ENCODE measurements at places on chromosomes 5 and 9. TPM values are rescaled to one million over a fixed set of nuclear protein-coding genes. Genes with fewer than 3 reads are reported as not detected.

The PCDHGA8 gene
- 0.52 TPM for total RNA-seq

The MOCS2 gene
- 51.7 TPM for total RNA-seq

The FBP1 gene
- not detected for total RNA-seq

The EIF4E1B gene
- not detected for total RNA-seq

The SOX30 gene
- not detected for total RNA-seq

- H3K36me3 ChIP-seq = peaks cover 5% of the 10 kb centered on the region
- DNase-seq = peak; percentile 37
- H3K4me1 ChIP-seq = peaks cover 64% of the 10 kb centered on the region
- H3K4me3 ChIP-seq = peak overlapping the region; percentile 12
These were observed 251.8 kb downstream of the CWC27 start for GRCh38 chr5:65020492-65020891.

GRCh38 chr5:121968910-121969607 is 7.3 kb downstream of the SRFBP1 start:
- H3K36me3 ChIP-seq = peaks cover 14% of the 10 kb centered on the region
- peak overlapping the region; percentile 84 for H3K27ac ChIP-seq
- peak; percentile 99 for DNase-seq
- peak overlapping the region; percentile 75 for H3K4me3 ChIP-seq

DNA sequence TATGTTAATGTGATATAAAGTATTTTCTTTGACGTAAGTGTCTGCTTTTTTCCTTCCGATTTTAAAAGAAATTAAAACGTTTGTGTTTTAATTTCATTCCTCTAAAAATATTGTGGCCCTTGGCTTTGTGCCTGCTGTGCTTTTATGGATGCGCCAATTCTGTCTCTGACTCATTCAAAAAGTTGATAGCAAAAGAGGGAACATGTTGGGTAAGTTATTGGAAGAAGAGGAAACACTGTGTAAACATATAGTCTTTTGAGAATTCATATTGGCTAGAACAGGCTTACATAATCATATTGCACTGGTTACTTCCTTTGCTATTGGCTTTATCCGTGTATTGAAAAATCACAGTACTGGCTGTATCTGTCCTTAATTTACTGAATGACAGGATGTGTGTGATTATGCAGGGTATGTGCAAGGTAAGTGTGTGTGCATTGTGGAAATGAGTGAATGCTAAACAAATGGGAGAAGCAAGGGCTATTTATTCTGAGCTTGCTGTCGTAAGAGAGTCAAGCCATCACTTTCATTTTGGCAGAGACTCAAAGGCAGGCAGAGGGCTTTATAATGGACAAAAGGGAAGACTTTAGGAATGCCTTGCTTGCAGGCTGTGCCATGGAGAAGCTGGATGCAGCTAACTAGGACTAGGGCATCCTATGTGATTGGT is 67.8 kb downstream of the SGCD start:
- no peak overlapping the region for H3K27ac ChIP-seq
- peaks cover 15% of the 10 kb centered on the region for H3K4me1 ChIP-seq
- no peak overlapping the region for H3K4me3 ChIP-seq
- H3K27me3 ChIP-seq = no peaks in the 10 kb centered on the region
- no peak for DNase-seq

- H3K4me1 ChIP-seq = peaks cover 37% of the 10 kb centered on the region
- DNase-seq = peak; percentile 35
- H3K36me3 ChIP-seq = peaks cover 13% of the 10 kb centered on the region
- peak overlapping the region; percentile 95 for H3K4me3 ChIP-seq
- peak overlapping the region; percentile 90 for H3K27ac ChIP-seq
- peaks cover 5% of the 10 kb centered on the region for H3K27me3 ChIP-seq
These were observed 1.9 kb upstream of the RIC1 start for GRCh38 chr9:5626727-5627634.

- no peaks in the 10 kb centered on the region for H3K27me3 ChIP-seq
- no peak overlapping the region for H3K4me3 ChIP-seq
- H3K36me3 ChIP-seq = no peaks in the 10 kb centered on the region
- DNase-seq = no peak
- H3K27ac ChIP-seq = no peak overlapping the region
These were observed 91.8 kb upstream of the CXCL14 start for GRCh38 chr5:135670588-135670987.

DNA sequence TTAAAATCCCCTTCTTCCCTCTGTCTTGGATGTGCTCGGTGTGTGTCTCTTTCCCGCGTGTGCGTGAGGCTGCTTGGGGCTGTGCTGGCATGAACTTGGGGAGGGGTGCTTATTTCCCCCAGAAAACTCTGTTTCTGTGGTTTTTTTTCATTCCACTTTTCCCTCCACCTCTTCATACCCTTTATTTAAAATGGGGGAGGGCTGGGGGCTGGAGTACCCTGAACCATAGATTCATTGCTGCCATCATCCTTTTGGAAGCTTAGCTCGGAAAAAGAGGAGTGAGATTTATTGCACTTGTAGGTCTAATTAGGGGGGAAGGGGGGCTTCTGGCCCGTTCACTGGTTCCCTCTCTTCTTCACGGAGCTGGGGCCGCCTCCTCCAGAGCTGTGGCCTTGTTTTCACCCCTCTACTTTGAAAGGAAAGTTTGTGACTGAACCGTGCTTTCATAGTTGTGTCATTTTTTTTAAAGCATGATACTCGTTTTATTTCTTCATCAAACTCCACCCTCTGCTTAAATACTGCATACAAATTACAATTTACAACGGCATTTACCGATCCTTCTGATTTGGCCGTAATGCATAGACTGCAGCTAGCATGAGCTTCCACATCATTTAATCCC is 2.9 kb downstream of the NR2F1 start:
- no peaks in the 10 kb centered on the region for H3K27me3 ChIP-seq
- no peak for DNase-seq
- H3K36me3 ChIP-seq = peaks cover 13% of the 10 kb centered on the region
- H3K27ac ChIP-seq = peak overlapping the region; percentile 71
- peak overlapping the region; percentile 97 for H3K4me3 ChIP-seq
- H3K4me1 ChIP-seq = peaks cover 42% of the 10 kb centered on the region
